ENCODE measurements at places on chromosomes 7 and 10.

DNA sequence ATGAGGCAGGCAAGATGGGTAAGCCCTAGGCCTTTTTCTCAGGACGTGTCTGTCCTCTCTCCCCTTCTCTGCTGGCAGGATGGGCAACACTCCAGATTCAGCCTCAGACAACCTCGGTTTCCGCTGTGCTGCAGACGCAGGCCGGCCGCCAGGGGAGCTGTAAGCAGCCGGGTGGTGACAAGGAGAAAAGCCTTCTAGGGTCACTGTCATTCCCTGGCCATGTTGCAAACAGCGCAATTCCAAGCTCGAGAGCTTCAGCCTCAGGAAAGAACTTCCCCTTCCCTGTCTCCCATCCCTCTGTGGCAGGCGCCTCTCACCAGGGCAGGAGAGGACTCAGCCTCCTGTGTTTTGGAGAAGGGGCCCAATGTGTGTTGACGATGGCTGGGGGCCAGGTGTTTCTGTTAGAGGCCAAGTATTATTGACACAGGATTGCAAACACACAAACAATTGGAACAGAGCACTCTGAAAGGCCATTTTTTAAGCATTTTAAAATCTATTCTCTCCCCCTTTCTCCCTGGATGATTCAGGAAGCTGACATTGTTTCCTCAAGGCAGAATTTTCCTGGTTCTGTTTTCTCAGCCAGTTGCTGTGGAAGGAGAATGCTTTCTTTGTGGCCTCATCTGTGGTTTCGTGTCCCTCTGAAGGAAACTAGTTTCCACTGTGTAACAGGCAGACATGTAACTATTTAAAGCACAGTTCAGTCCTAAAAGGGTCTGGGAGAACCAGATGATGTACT is 13.1 kb downstream of the PHKG1 start:
- DNase-seq: no peak

GRCh38 chr10:5871596-5871995 is 18.1 kb downstream of the ANKRD16 start:
- no peak for DNase-seq

DNA sequence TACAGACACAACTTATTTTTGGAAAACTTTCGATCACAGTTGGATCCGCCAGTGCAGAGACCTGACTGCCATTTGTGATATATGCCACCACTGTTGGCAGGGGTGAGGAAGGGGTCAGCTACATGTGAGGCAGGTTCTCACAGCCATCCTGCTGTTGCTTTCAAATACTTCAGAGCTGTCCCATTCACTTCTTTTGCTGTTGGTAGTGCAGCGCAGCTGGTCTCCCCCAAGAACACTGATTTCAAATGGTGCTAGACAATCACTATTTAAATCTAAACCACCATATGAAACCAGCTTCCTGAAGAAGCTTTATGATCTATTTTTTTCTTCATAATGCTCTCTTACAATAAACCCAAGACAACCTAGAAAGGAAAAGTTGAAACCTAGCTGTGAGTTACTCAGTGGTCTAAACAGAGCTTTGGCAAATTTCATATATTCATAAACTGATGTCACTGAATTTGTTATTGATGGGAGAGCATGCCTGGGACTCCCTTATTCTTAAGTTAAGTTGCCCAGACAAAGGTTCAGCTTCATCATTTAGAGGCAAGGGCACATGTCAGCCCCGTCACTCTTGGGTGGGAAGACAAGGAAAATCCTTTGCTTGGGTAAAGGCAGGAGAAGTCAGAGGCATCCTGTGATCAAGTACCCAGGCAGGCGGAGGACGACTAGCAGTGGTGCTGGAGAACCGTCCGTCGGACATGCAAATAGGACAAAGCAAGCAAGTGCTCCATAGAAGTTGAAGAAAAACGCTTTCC is 143.4 kb upstream of the KLF14 start:
- DNase-seq: no peak

DNA sequence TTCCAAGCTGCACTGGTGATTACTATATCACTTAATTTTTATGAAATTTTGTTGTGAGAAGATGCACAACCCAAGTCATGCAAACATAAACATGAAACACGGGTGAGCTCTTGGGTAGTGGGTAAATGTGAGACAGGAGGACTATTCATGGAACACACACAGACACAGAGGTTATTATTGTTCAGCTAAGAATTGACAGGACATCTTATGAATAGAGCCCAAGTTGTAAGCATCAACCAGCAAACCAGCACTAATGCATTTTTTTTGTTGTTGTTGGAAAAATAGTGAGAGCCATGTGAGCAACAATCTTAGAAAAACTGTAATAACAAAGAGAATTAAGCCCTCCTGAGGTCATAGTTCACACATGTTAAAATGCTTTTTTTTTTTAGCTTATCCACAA is 1179.7 kb downstream of the GATA3 start:
- DNase-seq: no peak

- DNase-seq: no peak
Observed at GRCh38 chr10:69340695-69341094, 62.4 kb downstream of the HK1 start.

Data from stimulated activated CD4-positive, alpha-beta T cell treated with anti-CD3 and anti-CD28 coated beads, TNF-alpha, amount 100 ng/mL, for 4 hours (primary cell).